ENCODE measurements at places on chromosomes 5 and 9.

DNA sequence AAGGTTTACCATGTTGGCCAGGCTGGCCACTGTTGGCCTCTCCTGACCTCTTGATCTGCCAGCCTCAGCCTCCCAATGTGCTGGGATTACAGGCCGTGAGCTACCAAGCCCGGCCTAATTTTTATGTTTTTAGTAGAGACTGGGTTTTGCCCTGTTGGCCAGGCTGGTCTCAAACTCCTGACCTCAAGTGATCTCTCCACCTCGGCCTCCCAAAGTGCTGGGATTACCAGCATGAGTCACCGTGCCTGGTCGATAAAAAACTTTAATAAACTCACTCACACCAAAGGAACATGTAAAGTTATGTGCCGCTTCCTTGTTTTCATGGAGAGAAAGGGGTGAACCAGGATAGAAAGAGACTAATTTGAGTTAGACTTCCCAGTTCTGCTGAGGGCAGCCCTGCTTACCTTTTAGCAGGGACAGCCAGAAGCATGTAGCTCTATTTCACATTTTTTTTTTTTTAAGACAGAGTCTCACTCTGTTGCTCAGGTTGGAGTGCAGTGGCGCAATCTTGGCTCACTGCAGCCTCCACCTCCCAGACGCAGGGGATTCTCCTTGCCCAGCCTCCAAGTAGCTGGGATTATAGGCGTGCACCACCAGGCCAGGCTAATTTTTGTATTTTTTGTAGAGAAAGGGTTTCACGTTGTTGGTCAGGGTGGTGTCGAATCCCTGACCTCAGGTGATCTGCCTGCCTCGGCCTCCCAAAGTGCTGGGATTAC lies 11.4 kb upstream of the HAUS6 start:
- no peak for DNase-seq

GRCh38 chr9:4144869-4145268 lies 155.0 kb downstream of the GLIS3 start:
- no peak for DNase-seq

- no peak for DNase-seq
These were observed 382.9 kb downstream of the GLIS3 start for GRCh38 chr9:3916984-3917383.

DNA sequence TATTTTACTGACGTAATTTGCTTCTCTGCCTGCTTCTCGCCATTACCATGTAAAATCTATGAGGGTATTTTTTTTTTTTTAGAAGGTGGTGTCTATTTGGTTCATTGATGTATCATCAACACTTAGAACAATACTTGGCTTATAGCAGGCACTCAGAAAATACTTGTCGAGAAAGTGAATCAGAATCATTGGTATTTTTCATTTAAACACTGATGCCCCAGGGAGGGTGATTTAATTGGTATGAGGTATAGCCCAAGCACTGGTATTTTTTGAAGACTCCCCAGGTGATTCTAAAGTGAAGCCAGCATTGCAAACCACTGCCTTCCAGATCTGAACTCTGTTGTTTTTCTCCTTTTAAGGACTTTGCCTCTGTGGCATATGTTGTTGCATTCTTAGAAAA lies 16.6 kb downstream of the PDZD2 start:
- DNase-seq: no peak

GRCh38 chr9:117083559-117083958 lies 331.3 kb downstream of the ASTN2 start:
- no peak for DNase-seq

GRCh38 chr5:128378632-128379031 lies 159.4 kb downstream of the FBN2 start:
- no peak for DNase-seq

DNA sequence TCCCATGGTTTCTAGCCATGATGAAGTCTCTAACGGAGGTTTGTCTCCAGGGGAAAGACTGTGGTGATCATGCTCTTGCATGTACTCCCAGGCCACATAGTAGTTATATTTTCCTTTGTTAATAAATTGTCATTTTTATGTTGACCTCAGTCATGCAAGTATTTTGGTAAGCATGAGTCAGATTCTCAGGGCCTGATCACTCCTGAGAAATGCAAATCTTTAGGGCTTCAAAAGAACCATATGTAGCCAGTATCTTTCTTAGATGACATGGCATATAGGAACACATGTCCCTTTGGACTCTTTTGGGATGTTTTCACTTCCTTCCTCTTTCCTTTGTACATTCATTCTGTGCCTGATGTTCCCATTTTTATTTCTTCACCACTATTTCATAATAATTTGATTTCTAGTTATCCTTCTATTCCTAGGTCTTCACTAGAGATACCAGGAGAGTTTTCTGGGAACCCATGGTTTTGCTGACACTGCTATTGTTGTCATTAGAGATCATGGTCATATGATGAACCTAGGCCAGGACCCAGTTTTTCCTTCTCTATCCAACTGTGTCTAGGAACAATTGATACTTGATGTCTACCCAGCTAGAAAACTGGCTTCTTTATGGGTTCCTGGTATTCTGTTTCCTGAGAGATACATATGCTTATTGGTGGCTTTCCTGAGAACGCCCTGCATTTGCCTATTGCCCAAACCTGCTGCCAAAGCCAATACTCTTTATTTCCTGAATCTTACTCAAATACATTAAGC lies 248.1 kb upstream of the NREP start:
- no peak for DNase-seq

GRCh38 chr5:135062216-135063055 lies 28.4 kb upstream of the PITX1 start:
- no peak for DNase-seq

DNA sequence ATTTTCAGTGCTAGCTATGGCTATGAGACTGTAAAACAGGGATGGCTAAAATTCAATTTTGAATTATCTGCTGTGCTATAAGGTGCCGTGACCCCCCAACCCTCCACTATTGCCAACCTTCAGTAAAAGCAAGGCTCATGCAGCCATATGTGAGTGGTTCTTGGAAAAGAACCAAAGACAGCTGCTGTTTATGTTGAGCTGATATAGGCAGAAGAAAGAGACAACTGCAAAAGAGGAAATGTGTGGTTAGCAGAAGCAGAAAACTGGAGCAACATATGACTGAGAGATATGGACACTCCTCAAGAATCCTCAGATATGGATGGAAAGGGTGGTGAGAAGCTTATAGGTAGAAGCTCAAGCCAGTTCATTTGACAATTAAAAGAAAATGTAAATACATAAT lies 200.3 kb downstream of the TLE1 start:
- DNase-seq: no peak

DNA sequence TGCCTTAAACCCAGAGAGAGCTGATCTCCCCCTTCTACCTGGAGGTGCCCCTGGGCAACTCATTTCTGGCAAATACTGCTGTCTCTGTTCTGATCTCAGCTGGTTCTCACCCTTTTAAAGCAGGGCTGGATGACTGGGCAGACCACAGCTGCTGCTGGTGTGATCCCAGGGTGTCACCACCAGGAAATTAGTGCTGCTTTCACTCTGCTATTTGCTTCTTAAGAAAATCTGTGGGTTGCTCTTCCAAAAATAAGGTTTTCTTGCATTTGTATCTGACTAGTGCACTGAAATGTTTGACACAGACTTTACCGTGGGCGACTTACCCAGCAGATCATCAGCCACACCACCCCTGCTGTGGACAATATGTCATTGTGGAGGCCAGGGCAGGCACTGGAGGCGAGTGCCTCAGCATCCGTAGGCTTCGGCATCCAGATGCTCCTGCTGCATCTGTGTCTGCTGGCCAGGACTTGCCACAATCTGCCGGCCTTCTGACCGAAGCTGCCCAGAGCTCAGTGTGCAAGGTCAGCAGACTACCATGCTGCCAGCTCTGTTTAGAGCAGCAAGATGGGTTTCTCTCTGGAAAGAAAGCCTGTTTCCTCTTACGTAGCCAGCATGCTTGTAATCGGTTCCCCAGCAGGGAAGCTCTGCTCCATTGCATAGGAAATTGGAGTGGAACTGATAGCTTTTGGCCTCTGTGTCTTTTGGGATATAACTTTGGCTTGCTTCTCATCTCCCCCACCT lies 13.6 kb downstream of the ARHGAP26 start:
- DNase-seq: no peak

GRCh38 chr9:33426843-33427293 lies 20.5 kb downstream of the AQP3 start:
- DNase-seq: no peak

DNA sequence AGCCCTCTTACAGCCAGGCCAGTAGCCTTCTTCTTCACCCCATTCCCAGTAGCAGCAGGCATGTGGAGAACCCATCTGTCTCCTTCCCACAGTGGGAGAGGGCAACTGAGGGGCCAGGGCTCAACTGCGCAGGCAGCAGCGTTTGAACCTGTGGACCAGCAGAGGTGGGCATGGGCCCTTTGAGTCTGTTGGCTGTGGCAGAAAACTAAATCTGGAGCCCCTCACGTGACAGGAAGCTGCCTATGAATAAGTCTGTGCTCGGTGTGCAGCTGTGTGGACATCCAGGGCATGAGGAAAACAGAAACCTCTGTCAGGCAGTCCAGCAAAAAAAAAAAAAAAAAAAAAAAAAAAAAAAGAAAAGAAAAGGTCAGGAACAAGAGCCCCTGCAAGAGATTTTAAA lies 189.2 kb upstream of the NR3C1 start:
- DNase-seq: no peak

- no peak for DNase-seq
These were observed 15.9 kb downstream of the ABHD17B start for GRCh38 chr9:71895117-71895516.

- no peak for DNase-seq
These were observed 21.2 kb downstream of the ABLIM3 start for GRCh38 chr5:149162401-149163084.

DNA sequence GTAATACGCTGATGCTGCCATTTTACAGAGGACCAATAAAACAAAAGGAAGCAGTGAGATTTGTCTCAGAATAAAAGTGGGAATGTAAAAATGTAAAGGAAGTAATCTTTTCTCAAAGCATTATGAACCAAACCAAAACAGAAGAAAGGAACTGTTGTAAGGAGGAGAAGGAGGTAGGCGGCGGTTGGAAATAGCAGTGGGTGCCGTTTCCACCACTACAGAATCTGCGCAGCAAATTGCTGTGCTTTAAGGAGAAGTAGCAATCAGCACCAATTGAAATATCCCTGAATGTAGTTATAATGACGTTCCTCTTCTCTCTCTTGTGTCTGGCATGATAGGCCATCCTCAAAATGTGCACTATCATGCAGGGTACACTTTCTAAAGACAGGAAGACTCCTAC lies 455.1 kb upstream of the TLE4 start:
- DNase-seq: no peak

DNA sequence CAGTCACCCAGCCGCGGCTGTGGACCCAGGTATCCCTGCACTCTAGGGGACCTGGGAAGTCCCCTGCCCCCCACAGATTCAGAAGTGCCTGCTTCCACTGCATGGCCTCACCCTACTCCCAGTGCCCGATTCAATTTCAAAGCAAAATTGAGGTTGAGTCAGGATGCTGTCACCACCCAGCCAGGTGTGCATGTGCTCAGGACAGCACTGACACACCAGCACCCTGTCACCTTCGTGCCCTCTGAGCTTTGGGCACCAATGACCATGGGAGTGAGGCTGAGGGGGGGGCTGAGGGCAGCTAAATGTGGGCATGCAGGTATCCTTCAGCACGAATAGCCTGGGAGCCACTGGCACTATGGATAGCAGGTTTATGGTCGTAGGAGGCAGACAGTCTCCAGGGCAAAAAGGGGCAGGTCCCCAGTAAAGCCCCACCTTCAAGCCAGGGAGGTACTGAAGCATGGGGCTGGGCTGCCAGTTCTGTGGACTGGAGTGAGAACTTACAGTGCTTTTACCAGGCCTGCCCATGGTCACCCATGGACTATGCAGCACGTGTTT lies 1151.6 kb upstream of the CDH6 start:
- DNase-seq: no peak

- DNase-seq: no peak
These were observed 9.7 kb downstream of the SPINK1 start for GRCh38 chr5:147821766-147822165.

GRCh38 chr5:179318221-179318955 lies 26.9 kb downstream of the ADAMTS2 start:
- DNase-seq: no peak

GRCh38 chr5:170769246-170769645 lies 14.3 kb upstream of the GABRP start:
- DNase-seq: no peak

DNA sequence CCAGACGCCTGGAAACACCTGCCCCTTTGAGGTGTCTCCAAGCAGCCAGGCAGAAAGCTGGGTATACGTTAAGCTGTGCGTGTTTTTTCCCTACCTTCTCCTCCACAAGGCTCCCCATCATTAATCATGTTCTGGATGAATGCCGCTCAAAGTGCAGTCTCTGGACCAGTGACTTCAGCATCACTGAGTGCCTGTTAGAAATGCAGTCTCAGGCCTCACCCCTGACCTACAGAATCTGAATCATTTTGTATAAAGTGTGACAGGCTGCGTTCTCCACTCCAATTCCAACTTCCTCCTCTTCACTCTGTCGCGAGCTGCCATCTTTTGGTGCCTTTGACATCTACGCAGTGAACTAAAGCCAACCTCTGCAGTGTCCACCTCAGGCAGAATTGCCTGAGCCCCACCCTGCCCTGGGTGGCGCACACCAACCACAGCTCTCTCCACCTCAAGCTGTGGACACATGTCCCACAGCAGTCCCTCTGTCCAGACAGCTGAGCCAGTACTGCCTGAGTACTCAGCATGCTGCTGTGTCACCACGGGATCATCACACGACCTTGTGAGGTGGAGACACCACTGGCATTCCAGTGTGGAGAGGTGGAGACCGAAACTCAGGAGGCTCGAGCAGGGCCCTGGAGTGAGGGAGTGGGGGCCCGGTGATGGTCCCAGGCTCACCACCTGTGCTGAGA lies 14.2 kb downstream of the PTPN3 start:
- DNase-seq: no peak

DNA sequence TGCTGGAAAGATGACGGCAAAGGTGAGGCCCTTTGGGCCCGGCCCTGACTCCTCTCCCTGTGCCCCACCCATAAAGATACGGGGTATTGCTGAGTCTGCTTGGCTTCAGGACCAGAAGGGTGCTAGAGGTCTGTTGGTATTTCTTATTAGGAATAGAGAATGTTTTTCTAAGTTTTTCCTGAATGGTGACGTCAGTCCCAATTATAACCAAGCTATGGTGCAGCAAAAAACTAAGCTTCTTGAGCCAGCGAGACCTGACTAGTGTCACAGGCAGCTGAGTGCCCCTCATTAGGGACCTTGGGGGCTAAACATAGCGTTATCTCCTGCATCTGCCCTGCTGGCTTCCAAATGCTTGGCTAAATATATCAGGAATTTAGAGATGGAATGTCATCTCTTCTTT lies 151.0 kb upstream of the TBC1D2 start:
- DNase-seq: no peak

- DNase-seq: no peak
These were observed 32.0 kb upstream of the DMRT2 start for GRCh38 chr9:1018121-1018520.

- no peak for DNase-seq
These were observed 40.7 kb downstream of the ACOT12 start for GRCh38 chr5:81353189-81353588.

GRCh38 chr9:131977109-131977838 lies 102.4 kb downstream of the MED27 start:
- no peak for DNase-seq
